Right lobe of liver (tissue), 6 donors: ENCODE measurements at places on chromosomes 1 and 21. TPM values are rescaled to one million over a fixed set of nuclear protein-coding genes. Genes with fewer than 3 reads are reported as not detected.

SPEN gene
- total RNA-seq: 33.7 TPM

DIO1 gene
- 132 TPM for total RNA-seq

TRIM67 gene
- not detected for total RNA-seq

FMOD gene
- total RNA-seq: 6.9 TPM

GRCh38 chr1:118159569-118159968 is 25.5 kb downstream of the SPAG17 start:
- no peaks in the 10 kb centered on the region for H3K4me1 ChIP-seq
- H3K27ac ChIP-seq: no peak overlapping the region

DNA sequence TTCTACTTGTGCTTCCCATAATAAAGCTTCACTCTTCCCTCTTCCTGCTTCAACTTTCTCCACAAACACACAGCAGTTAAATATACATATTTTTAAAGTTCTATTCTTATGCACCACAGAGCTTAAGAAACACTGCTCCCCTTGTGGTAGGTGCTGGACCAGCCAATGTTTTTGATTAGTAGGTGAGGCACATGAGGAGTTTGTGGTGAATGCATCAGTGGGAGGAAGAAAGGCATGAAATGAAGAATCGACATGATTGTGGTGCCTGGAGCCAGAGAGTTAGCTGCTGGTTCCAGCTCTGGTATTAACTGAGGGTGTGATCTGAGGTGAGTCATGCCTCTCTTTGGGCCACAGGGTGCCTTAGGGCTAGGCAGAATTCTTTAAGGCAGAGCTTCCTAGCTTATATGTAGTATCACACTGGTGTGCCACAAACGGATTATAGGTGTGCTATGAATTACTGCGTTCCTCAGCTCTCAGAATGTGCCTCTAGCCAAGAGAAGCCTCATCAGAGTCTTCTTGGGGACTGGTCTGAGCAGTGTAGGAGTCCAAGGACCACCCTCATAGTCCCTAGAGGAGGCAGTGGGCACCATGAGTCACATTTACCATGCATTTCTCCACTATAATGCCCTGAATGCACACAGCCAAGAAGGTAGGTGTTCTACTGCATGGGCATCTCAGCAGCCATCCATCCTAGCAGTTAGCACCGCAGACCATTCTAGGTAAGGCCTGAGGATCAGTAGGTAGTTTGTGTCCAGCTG is 97.4 kb upstream of the SGIP1 start:
- no peaks in the 10 kb centered on the region for H3K27me3 ChIP-seq
- H3K4me3 ChIP-seq: no peak overlapping the region
- H3K27ac ChIP-seq: no peak overlapping the region
- no peaks in the 10 kb centered on the region for H3K36me3 ChIP-seq
- DNase-seq: no peak
- no peaks in the 10 kb centered on the region for H3K4me1 ChIP-seq

GRCh38 chr1:44442791-44443190 is 37.7 kb downstream of the RNF220 start:
- H3K27ac ChIP-seq: no peak overlapping the region
- no peaks in the 10 kb centered on the region for H3K36me3 ChIP-seq
- no peaks in the 10 kb centered on the region for H3K4me1 ChIP-seq
- DNase-seq: no peak

- no peaks in the 10 kb centered on the region for H3K4me1 ChIP-seq
- no peak overlapping the region for H3K27ac ChIP-seq
- no peak for DNase-seq
These were observed 38.3 kb upstream of the ADORA3 start for GRCh38 chr1:111541721-111542120.

DNA sequence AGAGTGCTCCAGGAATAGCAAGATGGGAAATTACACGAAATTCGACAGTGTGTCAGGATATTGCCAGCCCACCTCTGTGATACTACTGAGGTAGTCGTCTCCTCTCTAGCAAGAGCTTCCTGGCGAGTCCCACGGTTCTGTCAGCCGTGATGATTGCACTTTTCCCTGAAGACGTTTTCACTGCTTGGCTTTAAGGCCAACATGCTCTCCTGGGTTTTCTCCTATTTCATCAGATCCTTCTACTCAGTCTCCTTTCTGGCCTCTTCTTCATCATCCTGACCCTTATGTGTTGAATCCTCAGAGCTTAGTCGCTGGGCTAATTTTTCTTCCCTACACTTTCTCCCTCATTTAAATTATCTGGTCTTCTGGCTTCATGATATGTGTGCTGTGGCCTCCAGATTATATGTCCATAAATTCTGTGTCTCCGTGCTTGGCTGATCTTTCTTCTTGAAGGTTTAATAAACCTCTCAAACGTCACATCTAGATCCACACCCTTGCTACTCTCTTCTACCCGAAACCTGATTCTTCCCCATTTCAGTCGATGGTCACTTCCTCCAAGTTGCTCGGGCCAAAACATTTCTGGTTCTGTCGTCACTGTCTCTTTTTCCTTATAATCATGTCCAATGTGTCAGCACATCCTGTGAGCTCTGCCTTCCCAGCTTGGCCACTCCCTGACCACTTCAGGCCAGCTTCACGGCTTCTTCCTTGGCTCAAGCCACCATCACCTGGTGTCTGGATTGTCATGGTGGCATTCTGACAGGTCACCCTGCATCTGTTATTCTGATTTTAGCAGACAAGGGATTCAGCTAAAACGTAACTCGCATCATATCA is 12.2 kb downstream of the OR2B11 start:
- H3K4me3 ChIP-seq: no peak overlapping the region
- no peaks in the 10 kb centered on the region for H3K36me3 ChIP-seq
- no peak for DNase-seq
- H3K27me3 ChIP-seq: no peaks in the 10 kb centered on the region
- peak overlapping the region; percentile 33 for H3K27ac ChIP-seq

GRCh38 chr1:16093611-16094010 is 20.2 kb upstream of the FAM131C start:
- no peaks in the 10 kb centered on the region for H3K27me3 ChIP-seq
- H3K36me3 ChIP-seq: no peaks in the 10 kb centered on the region
- no peak overlapping the region for H3K27ac ChIP-seq
- DNase-seq: no peak
- H3K4me3 ChIP-seq: no peak overlapping the region

DNA sequence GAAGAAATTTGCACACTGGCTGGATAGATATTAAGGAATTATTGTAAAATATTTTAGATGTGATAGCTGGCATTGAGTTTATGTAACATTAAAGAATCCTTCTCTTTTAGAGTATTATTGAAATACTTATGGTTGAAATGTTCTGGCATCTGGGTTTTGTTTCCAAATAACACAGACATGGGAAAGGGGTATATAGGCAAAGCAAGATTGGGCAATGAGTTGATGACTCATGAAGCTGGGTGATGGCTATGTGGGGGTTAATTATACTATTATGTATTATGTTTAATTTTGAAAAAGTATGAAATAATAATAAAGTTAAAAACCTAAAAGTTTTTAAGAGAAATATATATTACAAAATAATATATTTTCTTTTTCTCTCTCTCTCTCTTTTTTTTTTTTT is 12.5 kb upstream of the PTPN14 start:
- H3K27ac ChIP-seq: no peak overlapping the region
- no peaks in the 10 kb centered on the region for H3K4me1 ChIP-seq
- no peak for DNase-seq
- no peak overlapping the region for H3K4me3 ChIP-seq

GRCh38 chr1:240768979-240769378 is 157.0 kb upstream of the GREM2 start:
- DNase-seq: no peak
- no peak overlapping the region for H3K4me3 ChIP-seq
- H3K36me3 ChIP-seq: no peaks in the 10 kb centered on the region
- H3K27me3 ChIP-seq: no peaks in the 10 kb centered on the region
- H3K4me1 ChIP-seq: no peaks in the 10 kb centered on the region
